ENCODE measurements at places on chromosomes 5 and 9. TPM values are rescaled to one million over a fixed set of nuclear protein-coding genes. Genes with fewer than 3 reads are reported as not detected.

DNA sequence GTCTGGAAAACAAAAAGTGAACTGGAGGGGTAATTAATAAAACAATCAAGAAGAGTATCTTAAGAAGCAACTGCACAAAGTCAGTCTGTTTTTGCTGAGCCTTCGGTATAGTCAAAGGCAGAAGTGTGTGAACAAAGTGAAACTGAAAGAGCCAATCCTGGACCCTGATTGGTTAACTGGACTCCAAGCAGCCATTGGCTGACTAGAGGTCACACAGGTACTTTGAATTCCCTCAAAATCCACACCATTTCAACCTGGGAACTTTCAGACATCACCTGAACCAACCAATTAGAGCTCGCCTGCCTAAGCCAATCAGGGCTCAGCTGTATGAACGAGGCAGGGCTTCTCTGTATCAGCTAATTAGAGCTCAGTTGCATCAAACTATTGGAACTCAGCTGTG lies 286.7 kb downstream of the TLE4 start:
- DNase-seq = no peak

DNA sequence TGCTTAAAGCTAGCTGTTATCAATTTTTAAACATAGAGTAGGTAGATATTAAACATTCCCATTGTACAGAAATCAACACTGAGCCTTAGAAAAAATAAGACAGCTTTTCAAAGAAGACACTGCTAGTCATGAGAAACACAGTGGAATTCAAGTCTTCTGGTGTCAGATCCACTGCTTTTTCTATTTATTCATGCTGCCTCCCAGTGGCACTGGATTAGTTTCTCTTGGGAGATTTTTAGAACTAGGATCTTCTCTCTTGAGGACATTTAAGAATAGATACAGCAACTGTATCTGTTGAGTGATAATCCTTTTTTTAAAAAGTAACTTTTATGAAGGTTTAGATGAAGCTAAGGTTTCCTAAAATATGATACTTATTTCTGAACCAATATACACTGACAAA lies 1635.4 kb upstream of the C9orf72 start:
- no peak for DNase-seq

Gene SPATA6L
- 2.5 TPM for total RNA-seq

DNA sequence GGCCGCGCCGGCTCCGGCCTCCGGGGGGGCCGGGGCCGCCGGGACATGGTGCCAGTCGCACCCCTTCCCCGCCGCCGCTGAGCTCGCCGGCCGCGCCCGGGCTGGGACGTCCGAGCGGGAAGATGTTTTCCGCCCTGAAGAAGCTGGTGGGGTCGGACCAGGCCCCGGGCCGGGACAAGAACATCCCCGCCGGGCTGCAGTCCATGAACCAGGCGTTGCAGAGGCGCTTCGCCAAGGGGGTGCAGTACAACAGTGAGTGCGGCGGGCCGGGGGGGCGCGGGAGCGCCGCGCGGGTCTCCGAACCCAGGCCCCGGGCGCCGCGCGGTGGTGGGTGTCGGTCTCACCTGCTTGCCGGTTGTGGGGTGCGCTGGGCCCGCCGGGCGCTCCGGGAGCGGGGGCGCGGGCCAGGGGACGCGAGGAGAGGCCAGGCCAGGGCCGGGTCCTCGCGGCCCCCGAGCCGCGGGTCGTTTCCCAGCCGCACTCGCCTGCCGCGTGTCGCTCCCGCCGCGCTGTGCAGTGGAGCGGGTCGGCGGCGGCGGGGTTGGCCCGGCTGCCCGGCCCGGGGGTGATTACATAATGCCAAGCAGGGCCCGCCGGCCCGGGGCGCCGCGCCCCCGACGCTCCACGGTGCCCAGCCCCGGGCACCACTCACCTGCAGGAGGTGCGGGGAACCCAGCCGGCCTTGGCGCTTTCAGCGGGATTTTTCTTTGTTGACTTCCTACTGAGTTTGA lies 492 bp downstream of the RABL6 start:
- DNase-seq = peak; percentile 34

GRCh38 chr5:107301999-107302398 lies 368.7 kb downstream of the EFNA5 start:
- DNase-seq = no peak

Gene GAPT
- 0.85 TPM for total RNA-seq

- DNase-seq = no peak
Measured at GRCh38 chr5:28574606-28575005, 1536.2 kb upstream of the CDH9 start.

DNA sequence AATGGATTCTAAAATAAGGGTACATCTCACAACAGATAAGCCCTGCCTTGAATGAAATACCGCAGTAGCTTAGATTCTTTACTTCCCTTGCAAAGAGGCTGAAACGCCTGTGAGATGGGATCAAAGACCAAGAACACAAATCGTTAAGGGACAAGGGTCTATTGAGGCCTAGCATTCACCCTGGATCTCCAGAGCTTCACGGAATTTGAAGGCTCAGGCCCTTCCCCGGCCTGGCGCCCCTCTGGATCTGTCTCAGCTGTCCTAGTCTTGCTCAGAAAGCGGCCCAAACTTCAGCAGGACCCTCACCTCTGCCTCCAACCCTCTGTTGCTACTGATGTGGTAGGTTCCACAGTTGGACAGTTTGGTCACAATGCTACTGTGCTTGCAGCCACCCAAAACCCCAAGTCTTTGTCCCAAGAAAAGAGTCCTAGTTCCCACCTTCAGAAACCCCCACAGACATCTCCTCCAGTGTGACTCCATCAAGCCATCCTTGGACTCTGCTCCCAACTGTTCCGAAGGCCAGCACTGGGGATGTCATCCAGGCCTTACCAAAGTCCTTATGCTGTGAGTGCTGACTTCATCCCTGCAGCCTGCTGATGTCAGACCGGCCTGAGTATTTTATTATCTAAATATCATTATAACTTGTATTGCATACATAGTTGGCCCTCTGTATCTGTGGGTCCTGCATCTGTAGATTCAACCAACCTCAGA lies 9.4 kb downstream of the CORO2A start:
- no peak for DNase-seq

- peak; percentile 77 for DNase-seq
Measured at GRCh38 chr9:124941679-124942561, 1.0 kb upstream of the GOLGA1 start.

GRCh38 chr5:133062276-133062675 lies 10.5 kb downstream of the HSPA4 start:
- no peak for DNase-seq

DNA sequence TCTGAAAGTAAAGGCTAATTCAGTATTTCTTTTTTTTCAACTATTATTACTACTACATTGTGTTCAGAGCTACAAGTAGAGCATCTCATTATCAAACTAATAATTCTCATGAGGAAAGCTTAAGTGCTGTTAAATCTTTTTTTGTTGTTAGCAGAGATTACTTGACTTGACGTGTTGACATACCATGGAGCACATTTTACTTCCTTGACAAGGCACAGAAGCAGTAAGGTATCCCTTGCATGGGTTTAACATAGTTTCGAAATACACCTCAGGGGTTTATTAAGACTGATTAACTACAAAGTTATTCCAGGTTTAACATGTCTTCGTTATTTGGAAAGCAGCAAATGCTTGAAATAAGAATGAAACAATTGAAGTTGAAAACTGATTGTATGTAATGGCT lies 7.0 kb downstream of the SPDL1 start:
- no peak for DNase-seq

Gene TERT
- 0.09 TPM for total RNA-seq

- DNase-seq = no peak
Measured at GRCh38 chr9:10254338-10254737, 358.5 kb downstream of the PTPRD start.

DNA sequence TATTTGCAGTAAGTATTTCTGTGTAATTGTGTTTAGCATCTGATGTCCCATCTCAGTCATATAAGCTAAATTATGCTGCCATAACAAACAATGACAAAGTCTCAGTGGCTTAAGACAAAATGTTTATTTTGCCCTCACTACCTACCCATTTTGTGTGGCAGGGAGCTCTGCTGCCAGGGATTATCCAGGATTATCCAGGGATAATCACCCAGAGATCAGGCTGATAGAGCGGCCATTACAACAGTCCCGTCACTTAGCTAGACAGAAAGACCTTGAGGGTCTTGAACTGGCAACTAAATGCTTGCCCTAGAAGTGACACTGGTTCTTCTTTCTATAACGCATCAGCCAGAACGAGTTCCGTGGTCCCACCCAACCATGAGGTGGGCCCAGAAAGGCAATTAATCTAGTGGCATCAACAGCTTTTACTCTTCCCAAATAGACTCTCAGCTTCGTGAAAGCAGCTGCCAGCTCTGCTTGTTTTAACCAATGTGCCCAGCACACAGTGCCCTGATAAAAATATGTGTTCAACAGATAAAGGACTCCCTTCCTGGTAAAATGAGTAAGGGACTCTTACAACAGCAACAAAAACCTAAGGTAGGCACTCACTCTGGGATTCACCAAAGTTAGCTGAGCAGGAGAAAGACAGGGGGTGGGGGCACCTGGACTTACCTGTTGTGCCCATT lies 22.8 kb downstream of the CCDC69 start:
- DNase-seq = no peak

Gene NUP188
- total RNA-seq = 51.0 TPM

GRCh38 chr5:77994943-77995342 lies 218.8 kb upstream of the TBCA start:
- DNase-seq = no peak

Gene IL7R
- 924 TPM for total RNA-seq

GRCh38 chr5:171770153-171770552 lies 15.5 kb upstream of the SMIM23 start:
- no peak for DNase-seq

GRCh38 chr9:91978740-91979414 lies 28.8 kb upstream of the ROR2 start:
- DNase-seq = no peak

DNA sequence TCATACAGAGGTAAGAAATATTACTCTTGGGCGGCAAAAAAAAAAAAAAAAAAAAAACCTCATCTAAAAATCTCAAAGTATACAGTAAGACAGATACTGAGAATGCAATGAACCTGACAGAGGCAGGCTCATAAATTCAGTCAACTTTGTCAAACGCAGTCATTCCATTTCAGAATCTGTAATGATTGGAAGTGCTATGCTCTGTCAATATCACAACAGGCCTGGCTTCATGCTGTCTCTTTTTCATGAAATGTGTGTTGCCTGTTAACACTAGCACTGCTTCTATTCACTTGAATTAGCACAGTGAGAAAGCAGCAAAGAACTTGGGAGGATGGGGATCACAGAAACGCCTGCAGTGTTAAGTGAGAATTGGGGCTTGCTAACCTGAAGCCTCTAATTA lies 200.3 kb upstream of the EFNA5 start:
- no peak for DNase-seq

Gene BARHL1
- total RNA-seq = not detected

GRCh38 chr9:115913696-115914095 lies 239.9 kb upstream of the PAPPA start:
- no peak for DNase-seq

Gene HTR1A
- not detected for total RNA-seq

DNA sequence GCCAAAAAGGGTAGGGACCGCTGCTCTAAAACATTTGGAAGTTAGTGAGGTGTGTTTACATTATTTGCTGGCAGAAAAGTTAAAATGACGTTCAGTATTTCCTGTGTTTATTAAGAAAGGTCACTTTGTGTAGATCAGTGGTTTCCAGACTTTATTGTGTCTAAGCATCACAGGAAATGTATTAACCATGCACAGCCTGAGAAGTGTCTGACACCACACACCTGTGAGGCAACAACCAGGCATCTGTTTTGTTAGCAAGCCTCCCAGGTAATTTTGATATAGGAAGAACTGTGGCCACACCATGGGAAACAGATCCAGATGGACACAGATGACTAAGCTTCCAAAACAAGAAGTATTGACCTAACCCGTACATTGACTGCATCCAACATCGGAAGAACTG lies 12.0 kb downstream of the TTC1 start:
- DNase-seq = no peak

GRCh38 chr9:90839183-90839728 lies 37.6 kb downstream of the SYK start:
- no peak for DNase-seq

GRCh38 chr5:59724482-59725391 lies 168.8 kb downstream of the PDE4D start:
- no peak for DNase-seq

- no peak for DNase-seq
Measured at GRCh38 chr5:72283358-72283757, 36.7 kb downstream of the MRPS27 start.

GRCh38 chr5:9249231-9249630 lies 296.6 kb downstream of the SEMA5A start:
- DNase-seq = no peak

DNA sequence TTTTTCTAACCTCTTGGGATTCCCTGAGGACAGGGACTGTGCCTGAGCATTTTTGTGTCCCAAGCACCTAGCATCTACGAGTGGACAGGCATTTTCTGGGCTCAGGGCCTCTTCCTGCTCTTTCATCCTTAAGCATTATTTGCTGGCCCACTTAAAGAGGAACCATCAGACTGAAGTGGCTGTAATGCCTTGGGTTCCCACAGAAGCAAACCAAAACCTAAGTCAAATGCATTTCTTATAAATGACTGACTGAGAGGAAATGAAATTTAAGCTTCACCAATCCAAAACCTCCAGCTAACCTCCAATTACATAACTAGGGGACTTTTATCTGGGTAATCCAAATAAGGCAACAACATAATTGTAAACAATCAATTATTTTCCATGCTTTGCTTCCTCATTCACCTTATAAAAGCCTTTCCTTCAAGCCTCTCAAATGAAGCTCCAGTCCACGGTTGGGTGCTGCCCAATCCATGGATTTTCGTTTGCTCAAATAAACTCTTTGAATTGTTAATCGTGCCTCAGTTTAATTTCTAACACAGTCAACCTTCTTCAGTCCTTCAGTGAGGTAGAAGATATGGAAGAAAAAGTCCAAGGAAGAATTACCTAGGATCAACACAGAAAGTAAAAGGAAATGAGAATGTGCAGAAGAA lies 25.3 kb upstream of the SLC31A2 start:
- no peak for DNase-seq

Gene GADD45G
- 7.7 TPM for total RNA-seq

Gene FLT4
- 5.0 TPM for total RNA-seq

Gene IFNA13
- total RNA-seq = not detected

- no peak for DNase-seq
Measured at GRCh38 chr5:10420468-10420867, 21.2 kb upstream of the ROPN1L start.

Gene SLC25A2
- total RNA-seq = 0.92 TPM

- peak; percentile 32 for DNase-seq
Measured at GRCh38 chr9:127049044-127049443, 73.4 kb downstream of the ANGPTL2 start.

GRCh38 chr5:93411716-93412115 lies 169.3 kb downstream of the NR2F1-AS1 start:
- DNase-seq = no peak
